ENCODE measurements at places on chromosomes 16 and 17.

- peak; percentile 74 for DNase-seq
These were observed 33.2 kb downstream of the TUBD1 start for GRCh38 chr17:59859444-59860025.

DNA sequence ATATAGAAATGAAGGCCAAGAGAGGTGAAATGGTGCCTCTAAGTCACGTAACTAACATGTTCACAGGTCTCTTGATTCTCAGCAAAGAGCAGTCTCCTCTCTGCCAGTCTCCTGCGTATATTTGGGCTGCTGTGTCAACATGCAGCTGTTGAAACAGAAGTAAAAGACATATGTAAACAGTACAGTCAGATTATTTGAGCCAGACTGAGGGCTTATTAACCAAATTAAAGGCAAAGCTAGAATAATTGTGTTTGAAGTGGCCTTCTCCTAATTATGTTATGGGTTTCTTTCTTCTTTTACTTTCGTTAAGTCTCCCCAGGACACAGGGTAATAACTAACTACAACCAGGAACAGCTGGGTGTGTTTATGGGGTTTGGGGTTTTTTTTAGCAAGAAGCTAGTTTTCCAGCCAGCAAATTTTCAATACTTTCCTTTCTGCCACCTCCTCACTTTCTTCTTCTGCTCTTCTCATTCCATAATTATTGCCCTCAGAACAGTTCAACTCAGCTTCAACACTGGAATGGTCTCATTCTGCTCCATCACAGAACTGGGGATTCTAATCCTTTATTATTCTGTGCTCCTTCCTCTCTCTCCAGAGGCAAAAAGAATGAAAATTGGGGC lies 18.4 kb downstream of the G6PC1 start:
- no peak for DNase-seq

DNA sequence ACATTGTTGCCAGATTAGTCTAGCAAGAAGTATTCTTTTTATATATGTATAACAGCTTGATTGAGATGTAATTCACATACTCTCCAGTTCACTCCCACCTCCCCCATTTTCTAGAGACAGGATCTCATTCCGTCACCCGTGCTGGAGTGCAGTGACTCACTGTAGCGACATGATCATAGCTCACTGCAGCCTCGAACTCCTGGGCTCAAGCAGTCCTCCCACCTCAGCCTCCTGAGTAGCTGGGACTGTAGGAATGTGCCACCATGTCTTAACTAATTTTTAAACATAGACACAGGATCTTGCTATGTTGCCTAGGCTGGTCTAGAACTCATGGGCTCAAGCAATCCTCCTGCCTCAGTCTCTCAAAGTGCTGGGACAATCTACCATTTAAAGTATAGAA lies 3.3 kb upstream of the RSAD1 start:
- DNase-seq = no peak

DNA sequence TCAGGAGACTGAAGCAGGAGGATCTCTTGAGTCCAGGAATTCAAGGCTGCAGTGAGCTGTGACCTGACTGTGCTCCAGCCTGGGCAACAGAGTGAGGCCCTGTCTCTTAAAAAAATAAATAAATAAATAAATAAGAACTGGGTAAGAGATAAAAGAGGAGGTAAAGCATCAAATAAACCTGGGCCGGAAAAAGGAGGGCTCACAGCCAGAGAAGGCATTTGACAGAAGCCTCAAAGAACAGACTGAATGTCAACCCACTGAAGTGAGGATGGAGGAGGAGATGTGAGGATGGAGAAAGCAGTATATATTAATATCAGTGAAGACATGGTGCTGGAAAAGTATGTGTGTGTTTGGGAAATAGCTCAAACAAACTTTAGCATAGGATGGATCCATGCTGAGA lies 6.1 kb downstream of the NOG start:
- DNase-seq = no peak

DNA sequence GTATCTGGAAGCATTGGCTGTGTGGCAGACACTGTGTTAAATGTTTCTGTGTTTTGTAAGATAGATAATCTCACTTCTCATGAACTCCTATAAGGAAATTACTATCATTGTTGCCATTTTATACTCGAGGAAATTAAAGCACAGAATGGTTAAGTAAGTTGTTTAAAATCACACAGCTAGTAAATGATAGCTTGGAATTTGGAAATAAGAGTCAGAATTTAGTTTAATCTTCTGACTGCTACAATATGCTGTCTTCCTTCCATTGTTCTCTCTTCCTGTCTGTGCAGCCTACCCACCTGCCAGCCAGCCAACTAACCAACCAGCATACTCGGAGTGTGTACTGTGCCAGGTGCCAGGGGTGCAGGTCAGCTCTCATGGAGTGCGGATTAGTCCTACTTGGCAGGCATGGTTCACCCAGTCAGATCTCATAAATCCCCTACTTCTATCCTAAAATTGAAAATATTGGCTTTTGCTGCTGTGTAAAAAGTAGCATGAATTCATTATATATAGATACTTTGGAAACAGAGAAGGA lies 79.9 kb upstream of the LGALS9 start:
- DNase-seq = no peak

DNA sequence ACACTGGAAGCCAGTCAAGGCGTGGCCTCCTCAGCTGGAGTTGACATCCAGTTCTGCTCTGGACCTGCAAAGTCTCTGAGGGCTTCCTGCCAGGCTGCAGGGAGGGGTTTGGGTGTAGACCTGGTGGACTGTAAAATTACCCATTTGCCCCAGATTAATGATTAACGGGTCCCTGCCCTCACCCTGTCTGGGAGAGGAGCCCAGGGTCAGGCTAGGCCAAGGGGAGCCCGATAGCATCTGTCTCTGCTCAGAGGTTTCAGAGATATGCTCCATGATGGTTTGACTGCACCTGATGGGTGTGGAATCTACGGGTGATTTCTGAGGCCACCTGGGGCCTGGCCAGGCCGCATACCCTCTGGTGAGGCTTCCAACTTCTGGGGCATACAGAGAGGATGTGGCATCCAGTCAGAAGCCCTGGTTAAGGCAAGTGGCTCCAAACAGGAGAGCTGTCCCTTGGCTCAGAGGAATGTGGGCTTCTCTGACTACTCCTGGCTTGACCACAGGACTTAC lies 11.2 kb downstream of the PPY start:
- no peak for DNase-seq

GRCh38 chr17:35808240-35808961 lies 883 bp upstream of the TAF15 start:
- DNase-seq = no peak

DNA sequence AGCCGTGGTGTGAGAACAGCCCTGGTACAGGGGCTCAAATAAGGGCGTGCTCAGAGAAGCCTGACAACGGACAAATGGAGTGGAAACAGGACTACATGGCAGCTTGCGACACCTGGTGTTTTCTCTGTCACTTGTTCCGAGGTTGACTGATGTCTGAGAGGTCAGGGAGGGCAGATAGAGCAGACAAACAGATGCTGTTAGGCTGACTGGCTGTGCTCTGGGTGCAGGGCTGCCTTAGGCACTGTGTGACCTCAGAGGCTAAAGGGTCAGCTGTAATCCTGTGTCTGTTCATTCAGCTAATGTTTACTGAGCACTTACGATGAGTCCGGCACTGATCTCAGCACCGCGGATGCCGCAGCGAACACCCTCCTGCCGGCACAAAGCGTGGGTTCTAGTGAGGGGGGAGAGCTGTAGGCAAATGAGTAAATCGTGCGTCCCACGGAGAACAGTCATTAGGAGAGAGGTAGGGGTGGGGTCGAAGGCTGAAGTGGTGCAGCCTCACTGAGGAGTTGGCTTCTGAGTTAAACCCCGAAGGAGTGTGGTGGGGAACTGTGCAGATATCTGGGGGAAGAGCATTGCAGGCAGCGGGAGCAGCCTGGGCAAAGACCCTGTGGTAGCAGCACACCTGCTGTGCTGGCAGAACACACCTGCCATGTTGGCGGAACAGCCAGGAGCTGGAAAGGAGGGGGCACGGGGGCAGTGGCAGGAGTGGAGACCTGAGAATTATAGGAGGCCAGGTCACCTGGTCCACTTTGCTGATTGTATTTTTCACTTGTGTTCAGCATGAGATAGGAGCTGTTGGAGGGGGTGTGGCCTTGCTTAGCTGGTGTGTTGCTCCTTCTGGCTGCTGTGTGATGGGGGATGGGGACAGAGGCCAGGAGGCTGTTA lies 35.0 kb downstream of the GPT2 start:
- DNase-seq = peak; percentile 92

DNA sequence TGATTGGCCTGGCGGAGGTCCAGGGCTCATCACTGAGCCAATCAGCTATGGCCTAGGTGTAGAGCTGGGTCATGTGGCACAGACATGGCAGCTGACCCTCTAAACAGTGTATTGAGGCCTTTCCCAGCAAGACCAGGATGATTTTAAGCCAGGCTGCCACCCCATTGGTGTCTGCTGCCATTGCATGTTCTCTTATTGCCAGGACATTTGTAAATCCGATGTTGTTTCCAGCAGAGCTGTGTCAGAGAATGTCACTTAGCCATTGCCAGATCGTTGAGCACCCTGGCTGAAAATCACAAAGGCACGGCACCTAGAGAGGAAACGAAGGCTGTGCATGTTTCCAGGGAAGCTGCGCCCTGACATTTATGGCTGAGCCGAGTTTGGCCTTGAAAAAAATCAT lies 33.4 kb downstream of the RBFOX1 start:
- DNase-seq = no peak

All from NAMALWA (cell line).